ENCODE measurements at places on chromosomes 2 and 18.

DNA sequence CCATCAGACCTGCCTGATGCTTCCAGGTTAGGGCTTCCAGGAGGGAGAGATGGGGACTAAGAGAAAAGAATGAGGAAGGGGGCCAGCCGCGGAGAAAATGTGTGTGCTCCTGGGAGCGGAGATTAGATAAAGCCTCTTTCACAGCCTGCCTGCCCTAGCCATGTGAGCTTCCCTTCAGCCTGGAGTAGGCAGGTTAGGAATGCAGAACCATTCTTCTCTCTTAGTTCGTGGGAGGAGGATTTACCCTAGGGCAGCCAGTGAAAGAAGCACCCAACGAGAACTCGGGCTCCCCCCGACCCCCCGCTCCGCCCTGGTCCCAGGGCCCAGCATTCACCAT is 36.1 kb downstream of the POMC start:
- no peak for DNase-seq

DNA sequence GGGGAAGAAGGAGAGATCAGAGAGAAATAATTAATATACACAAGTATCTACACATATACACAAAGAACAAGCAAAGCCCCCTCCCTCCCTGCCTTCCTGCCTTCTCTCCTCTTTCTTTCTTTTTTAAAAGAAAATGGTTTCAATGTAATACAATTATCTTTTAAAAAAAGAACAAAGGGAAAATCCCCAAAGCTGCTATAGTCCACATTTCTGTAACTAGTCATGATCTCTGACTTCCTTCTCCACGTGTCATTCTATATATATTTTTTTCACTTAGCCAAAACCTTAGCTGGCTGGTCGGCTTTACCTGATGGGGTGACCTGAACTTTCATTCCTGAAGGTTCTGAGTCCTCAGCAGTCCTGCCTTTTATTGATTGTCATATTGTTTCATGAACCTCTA is 44.3 kb downstream of the MAP3K20 start:
- no peak for DNase-seq

DNA sequence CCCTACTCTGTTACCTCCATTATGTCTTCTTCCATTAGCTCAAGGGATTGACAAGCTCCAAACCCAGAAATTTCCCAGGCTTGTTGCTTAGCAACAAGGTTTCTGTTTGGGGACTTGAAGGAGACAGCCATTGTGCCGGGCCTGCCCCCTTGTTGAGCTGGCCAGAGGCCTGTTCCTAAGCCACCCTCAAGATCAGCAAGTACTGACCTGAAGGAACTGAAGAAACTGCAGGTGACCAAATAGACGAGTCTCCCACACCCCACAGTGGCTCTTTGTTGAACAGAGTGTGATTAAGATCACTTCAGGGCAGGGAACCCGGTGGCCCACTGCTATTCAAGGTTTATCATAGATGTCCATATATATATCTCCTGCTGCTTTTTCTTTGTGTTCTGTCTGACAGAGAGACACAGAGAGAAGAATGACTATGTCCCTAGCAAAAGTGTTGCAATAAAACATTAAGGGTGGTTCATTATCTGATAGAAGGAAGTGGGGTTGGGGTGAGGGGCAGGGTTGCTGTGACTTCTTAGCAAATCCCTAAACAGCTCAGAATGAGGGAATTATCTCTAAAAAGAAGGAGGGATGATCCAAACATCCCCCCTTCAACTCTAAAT is 69.2 kb downstream of the RNF144A start:
- DNase-seq: no peak

DNA sequence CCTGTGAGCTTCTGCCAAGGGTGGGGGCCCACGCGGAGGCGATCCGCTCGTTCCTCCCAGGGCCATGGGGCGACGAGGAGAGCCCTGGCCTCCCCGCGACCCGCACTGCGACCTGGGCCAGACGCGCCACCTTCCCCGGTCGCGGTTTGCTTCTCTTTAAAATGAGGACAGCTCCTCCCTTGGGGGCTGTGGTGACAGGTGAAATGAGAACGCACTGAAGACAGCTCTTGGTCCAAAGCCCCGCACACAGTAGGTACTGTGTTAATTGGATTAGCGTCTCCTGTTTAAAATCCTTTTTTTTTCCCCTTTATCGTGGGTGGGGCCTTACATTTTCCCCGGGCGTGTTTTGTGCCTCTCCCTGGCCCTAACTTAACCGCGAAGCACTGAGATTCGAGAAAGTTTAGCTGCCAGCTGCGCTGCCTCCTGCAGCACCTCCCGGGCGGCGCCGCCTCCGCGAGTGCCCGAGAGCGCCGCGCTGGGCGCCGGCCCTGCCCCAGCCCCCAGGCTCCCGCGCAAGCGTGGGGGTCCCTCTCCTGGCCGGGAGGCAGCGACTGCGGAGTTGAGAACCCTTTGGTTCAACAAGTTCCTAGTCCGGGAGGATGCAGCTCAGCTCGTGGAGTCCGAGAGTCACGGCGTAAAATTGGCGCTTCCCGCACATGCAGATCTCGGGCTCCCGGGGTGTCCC is 1.1 kb downstream of the HPCAL1 start:
- DNase-seq: no peak

DNA sequence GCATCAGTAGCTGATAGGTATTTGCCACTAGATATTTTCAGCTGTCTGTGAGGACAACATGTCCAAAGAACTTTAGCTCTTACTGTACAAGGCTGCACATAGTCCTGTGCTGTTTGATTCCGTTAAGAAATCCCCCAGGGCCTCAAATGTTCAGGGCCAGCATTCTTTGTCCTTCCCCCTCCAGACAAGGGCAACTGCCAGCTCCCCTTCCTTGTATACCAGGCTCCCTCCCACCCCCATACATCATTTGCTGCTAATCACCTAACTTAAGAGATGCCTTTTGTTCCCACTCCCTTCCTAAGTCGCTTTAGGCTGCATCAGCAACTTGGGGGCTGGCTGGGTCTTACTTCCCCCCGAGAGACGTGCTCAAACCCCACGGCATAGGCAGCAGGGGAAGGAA is 138.7 kb downstream of the CDH20 start:
- DNase-seq: no peak

All from AG04450 (cell line).